AG04450 (cell line): ENCODE measurements at places on chromosomes 6 and 20. TPM values are rescaled to one million over a fixed set of nuclear protein-coding genes. Genes with fewer than 3 reads are reported as not detected.

GRCh38 chr6:151665329-151665728 is 142.2 kb upstream of the ESR1 start:
- no peak for DNase-seq

DNA sequence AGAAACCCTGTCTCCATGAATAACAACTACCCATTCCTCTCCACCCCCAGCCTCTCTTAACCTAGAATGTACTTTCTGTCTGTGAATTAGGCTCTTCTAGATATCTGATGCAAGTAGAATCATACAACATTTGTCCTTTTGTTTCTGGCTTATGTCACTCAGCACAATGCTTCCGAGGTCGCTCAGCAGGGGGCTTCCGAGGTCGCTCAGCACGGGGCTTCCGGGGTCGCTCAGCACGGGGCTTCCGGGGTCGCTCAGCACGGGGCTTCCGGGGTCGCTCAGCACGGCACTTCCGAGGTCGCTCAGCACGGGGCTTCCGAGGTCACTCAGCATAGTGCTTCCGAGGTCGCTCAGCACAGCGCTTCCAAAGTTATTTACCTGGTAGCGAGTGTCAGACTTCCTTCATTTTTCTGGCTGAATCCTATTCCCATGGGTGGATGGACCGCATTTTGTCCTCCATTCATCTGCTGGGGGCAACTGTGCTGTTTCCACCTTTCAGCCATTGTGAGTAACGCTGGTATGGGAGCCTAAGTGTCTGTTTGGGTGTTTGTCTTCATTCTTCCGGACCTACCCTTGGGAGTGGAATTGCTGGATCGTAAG is 31.0 kb upstream of the BHLHE23 start:
- no peak for DNase-seq

DNA sequence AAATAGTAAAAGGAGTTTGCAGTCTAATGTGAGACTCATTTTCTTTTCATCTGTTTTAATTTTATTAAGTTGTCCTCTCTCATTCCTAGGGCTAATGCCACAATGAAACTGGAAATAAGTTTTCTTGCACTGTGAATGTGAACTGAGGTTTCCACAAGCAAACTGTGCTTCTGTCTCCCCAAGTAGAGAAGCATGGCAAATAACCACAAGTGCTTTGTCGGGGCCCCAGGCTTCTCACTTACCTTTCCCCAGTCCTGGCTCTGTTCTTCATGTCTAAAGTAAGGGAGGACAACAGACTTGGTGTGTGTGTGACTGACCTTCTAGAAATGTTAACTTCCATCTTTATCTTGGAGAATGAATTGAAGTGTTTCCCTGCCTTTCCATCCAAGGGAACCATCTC is 80.8 kb downstream of the CBFA2T2 start:
- no peak for DNase-seq

DNA sequence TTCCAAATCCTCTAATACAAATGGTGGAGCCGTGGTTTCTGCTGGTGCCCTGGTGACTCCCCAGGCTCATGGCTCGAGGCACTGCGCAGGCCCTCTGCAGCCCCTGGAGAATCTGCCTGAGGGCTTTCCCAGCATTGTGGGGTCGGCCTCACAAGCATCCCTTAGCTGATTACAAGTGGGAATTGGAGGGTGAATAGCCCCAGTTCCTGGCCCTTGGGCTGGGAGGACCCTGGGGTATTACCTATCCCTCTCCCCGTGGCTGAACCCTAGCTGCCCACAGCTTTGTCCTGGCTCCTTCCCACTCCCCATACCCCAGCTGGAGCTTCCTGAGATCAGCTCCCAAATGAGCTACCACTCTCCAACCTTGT is 212.2 kb upstream of the CST7 start:
- DNase-seq, result no peak

- no peak for DNase-seq
Measured at GRCh38 chr6:100899202-100899601, 18.1 kb upstream of the ASCC3 start.

DNA sequence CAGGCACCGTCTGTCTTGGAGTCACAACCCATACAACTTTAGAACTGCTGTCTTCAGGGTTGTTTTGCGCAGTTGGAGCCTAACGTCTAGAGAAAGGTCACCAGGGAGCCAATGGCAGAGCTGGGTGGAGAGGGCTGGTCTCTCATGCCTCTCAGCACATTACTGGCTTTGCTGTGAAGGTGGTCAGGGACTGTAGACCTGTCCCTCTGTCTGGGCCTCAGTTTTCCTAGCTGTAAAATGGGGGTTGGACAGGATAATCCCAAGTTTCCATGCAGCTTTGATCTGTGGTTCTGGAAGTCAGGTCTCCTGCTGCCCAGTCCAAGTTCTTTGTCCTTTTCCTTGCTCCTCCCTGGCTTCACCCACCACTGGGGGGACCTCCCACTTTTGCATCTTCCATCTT is 52.2 kb upstream of the EPB41L1 start:
- DNase-seq, result no peak

HCRTR2 gene
- polyA plus RNA-seq, result not detected in 2 replicates

CCN5 gene
- polyA plus RNA-seq, result 0.37 and 0.50 TPM in 2 replicates

ZSCAN31 gene
- polyA plus RNA-seq, result 5.0 TPM in 2 replicates

FOXC1 gene
- 3.0 and 3.7 TPM in 2 replicates for polyA plus RNA-seq
